ENCODE measurements at places on chromosomes 7 and 10.

DNA sequence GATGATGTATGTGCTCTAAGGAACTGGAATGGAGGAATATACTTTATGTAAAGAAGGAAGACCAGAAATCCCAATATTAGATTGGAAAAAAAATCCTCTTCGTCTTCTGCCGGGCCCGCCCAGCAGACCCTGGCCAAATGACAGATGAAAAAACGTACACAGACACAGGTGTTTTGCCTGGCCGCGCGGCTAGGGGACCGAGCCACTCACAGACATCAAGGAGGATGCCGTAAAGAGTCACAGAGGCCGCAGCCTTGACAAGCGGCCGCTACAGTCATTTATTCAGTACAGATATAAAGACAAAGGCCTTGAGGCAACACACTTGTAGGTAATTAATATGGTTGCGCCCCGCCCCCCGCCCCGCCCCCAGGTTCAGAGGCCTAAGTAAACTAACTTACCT is 594.1 kb downstream of the GRM8 start:
- DNase-seq, result no peak

GRCh38 chr10:45155784-45156183 is 155.1 kb downstream of the ZNF22 start:
- no peak for DNase-seq

- DNase-seq, result no peak
These were observed 119.3 kb downstream of the CUX1 start for GRCh38 chr7:101936611-101937231.

DNA sequence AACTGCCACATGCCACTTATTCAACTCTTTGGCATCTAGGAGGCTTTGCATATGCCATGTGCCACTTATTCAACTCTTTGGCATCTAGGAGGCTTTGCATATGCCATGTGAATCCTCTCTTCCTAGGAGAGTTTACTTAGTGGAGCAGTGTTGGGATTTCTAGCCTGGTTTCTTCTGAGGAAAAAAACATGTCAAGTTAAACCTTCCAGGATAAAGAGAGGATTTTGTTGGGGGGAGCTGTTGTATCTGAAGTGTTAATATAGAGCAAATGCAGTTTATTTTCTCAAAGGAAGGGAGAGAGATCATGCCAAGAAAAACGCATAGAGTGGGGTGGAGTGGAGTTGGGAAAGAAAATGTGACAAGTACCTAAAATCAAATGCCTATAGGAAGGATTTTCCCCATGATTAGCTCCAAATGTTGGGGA is 91.5 kb downstream of the MCU start:
- no peak for DNase-seq

- DNase-seq, result no peak
These were observed 786.0 kb downstream of the NRG3 start for GRCh38 chr10:82660986-82661385.

- DNase-seq, result no peak
These were observed 199.3 kb downstream of the PRKG1 start for GRCh38 chr10:51273574-51273973.

- DNase-seq, result no peak
These were observed 83.1 kb downstream of the SRPK2 start for GRCh38 chr7:105305633-105306032.

DNA sequence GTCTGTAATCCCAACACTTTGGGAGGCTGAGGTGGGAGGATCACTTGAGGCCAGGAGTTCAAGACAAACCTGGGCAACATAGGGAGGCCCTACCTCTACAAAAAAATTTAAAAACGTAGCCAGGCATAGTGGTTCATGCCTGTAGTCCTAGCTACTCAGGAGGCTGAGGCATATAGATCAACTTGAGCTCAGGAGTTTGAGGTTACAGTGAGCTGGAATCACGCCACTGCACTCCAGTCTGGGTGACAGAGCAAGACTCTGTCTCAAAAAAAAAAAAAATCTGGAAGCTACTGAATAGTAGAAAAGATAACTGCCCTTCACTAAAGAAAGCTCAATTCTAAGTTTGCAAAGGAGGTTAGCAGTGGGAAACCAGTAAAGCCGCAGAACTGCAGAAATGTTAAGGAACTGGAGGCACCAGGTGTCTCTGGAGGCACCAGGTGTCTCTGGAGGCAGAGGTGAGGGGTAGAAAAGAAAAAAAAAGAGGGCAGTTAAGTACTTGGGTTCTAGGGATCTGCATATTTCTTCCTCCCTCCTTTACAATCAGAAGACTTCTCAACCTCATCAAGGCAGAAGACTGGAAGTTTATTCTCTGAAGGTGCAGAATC is 56.5 kb downstream of the RNLS start:
- no peak for DNase-seq

- DNase-seq, result peak; percentile 73
These were observed 9.2 kb upstream of the HNRNPF start for GRCh38 chr10:43417950-43418768.

GRCh38 chr7:29859524-29860185 is 53.3 kb downstream of the WIPF3 start:
- no peak for DNase-seq

DNA sequence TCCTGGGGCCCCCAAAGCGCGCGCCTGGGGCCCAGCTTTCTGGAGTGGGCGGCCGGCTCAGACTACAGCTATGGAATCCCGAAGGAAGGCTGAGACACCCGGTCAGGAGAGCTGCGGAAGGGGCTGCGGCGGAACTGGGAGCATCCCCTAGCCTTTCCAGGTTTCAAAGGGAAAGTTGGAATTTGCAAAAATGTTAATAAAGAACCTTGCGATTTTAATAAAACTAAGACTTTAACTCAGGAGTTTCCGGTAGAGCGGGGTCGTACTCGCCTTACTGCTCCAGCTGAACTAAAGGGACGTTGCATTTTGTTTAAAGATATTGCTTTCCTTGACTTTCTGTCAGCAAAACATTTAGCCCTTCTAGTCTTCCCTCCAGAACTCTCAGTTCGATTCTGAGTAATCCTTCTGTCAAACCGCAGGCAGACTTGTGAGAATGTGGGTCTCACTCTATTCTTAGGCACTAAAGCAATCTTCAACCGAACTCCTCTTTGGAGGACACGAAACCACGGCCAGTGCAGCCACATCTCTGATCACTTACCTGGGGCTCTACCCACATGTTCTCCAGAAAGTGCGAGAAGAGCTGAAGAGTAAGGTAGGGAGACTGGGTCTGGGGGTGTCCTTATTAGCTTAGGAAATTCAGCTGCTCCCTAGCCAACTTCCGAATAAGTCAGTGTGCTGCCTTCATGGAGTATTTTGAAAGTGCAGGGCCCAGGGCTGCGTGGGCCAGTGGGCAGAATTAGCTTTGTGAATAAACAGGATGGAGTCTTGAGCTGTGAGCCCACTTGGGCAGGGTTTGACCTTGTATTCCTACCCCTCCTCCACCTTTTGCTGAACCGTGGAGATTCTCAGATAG is 1.9 kb downstream of the CYP26A1 start:
- peak; percentile 57 for DNase-seq

- peak; percentile 55 for DNase-seq
These were observed 44.6 kb downstream of the TAX1BP1 start for GRCh38 chr7:27784399-27785053.

DNA sequence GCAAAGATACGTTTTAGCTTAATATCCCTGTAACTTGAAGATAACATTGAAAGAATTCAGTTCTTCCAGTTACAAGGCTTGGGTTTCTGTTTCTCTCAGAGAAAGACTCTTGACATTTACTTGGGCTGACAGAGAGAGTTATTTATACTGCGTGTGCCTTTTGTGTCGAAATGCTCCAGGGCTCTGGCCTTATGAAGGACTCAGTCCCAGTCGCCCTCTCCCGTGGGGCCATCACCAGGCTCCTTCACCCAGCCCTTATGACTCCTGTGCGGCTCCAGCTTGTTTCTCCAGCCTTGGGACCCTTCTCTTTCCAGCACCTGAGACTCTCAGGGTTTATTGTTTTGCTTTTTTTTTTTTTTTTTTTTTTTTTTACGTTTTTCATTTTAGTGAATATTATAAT is 242.3 kb upstream of the DKK1 start:
- DNase-seq, result no peak

- no peak for DNase-seq
These were observed 77.2 kb upstream of the OPALIN start for GRCh38 chr10:96436035-96436434.

DNA sequence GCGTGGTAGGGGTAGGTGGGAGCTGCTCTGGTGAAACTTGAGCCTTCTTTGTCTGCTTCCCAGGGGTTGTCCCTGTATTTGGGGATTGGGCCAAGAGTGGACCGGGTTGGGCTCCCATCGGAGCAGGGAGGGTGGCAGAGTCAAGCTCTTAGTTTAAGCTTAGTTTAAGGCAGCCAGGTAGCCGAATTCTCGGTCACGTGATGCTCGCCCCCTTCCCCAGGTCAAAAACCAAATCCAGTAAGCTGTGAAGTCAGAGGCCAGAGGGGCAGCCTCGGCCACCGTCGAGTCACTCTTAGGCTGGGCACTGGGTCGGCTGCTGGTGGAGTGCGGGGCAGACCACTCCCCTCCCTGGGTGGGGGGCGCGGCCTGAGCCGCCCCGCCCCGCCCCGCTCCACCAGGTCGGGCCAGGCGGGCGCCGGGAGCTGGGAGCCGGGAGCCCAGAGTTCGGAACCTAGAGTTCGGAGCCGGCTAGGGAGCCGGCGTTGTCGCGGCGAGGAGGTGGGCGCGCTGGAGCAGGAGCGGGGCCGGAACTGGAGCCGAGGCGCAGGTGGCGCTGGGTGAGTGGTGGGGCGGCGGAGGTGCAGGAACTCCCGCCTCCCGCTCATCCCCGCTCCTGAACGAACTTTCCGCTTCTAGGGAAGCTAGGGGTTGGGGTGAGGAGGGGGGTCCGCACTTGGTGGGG is 2.8 kb upstream of the LZTS2 start:
- DNase-seq, result peak; percentile 27

DNA sequence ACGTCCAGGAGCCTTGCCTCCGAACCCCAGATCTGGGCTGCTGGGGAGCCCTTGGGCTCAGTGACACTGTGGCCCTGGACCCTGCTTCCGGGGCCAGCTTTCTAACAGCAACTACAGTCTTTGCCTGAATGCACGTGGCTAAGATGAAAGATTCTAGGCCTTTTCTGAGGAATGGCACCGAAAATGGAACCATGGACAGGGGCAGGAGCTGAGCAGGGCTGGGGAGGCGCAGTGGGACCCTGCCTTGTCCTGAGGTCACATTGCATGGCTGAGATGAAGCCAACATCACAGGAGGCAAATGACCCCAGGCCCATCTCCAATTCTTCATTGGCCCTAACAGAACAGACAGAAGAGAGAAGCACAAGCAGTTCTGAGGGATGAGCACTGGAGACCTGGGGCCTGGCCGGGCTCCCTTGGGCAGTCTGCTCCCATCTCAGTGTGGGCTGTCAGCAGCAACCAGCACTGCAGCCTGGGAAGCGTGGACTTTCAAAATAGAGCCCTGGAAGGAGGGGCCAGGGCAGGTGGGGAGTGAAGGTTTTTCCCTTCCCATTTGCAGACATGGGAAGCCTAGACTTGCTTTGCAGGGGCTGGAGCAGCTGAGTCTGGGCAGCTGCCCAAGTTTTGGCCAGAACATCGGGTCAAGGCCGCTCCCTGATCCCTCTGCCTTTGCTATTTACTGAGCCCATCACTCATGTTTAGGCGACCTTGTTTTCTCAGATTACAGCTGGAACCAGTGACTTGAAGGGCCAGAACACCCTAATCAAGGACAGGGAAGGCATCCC is 114.4 kb upstream of the TCERG1L start:
- no peak for DNase-seq

DNA sequence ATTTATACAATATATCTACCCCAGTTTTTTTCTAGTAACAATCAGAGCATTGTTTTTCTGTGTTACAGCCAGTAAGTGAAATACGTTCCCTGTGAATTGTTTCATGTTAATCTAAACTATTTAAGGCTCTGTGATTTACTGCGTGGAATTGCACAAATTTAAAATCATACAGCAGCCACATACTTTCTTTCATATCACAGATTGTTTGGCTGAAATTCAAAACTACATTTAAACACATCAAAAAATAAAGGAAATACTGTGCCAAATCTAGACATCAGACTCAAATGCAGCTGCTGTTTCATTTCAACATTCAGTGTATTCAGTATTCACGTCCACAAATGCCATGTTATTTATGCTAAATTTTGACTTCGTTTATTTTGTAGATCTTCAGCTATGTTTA is 242.6 kb upstream of the HGF start:
- DNase-seq, result no peak

GRCh38 chr10:71893920-71894319 is 42.9 kb upstream of the PSAP start:
- DNase-seq, result no peak

GRCh38 chr7:143408252-143408685 is 387 bp downstream of the EPHA1 start:
- DNase-seq, result no peak

DNA sequence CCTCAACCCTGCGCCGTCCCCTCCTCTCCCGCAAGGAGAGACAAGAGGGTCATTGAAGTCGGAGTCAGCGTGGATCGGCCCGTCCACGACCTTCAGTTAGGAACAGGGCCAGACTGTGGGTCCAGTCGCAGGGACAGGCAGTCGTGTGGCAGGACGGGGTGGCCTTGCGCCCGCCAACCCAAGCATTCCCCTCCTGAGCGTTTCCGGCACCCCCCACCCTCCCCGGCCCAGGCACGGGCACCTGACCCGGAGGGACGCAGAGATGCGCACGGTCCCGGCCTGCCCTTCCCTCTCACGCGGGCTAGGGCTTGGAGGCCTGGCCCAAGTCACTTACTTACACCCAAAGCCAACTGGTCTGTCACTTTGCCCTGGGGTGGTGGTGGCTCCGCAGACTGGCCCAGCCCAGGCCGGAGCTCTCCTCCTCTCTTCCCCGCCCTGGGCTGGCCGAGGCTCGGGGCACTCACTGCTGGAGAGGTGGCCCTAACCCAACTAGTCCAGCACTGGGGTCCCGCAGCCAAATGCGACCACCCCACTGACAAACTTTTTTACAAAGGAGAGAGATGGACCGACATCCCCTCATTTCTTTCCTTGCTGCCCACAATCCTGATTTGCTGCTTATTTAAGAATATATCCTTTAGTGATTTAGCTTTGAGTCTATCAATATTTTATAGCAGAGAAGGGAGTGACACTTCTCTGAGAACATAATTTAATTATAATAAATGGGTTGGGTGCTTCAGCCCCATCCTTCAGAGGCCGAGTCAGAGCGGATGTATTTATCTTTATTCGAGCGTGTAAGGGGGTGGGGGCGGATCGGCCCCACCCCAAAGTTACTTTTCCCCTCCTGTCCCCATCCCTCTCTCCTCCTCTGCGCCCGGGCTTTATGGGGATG is 1.2 kb upstream of the UNCX start:
- no peak for DNase-seq

- DNase-seq, result no peak
These were observed 58.6 kb downstream of the PROSER2 start for GRCh38 chr10:11881477-11882417.

DNA sequence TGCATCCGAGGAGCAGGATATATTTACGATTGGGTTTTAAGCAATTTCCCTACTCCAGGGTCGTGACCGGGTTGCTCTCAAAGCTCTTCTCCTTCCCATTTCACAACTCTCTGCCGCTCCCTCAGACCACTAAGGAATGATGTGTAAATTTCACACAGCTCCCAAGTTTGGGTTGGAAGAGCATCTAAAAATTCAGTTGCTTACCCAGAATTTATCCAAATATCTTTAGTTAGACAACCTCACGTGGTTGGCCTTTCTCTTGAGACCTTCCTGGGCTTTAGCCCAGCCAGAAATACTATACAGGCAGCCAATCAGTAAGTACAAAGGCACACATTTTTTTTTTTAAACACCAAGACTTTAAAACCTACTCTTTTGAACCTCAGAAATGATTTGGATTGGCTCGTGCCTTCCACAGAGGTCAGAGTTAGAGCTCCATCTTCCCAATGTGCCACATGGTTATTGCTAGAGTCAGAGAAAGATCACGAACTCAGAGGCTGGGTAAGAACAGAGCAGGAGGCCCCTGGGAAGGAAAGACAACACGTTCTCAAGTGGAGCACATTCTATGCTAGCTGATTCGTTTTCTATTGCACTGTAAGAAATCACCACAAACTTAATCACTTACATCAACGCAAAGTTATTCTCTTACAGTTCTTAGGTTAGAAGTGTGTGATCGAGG is 335.4 kb upstream of the MGMT start:
- no peak for DNase-seq

Data from activated CD4-positive, alpha-beta T cell treated with anti-CD3 and anti-CD28 coated beads, Interleukin-2, Interleukin-4, amounts not matched to agents 100 ng/mL and 50 ng/mL, durations not matched to agents 16 hours and 8 hours (primary cell).